COR-L47 (cell line): ENCODE measurements at places on chromosomes 2 and 18.

GRCh38 chr2:223251656-223252229 is 199.8 kb downstream of the KCNE4 start:
- no peak for DNase-seq

GRCh38 chr2:23850564-23851256 is 76.2 kb downstream of the ATAD2B start:
- DNase-seq = no peak

DNA sequence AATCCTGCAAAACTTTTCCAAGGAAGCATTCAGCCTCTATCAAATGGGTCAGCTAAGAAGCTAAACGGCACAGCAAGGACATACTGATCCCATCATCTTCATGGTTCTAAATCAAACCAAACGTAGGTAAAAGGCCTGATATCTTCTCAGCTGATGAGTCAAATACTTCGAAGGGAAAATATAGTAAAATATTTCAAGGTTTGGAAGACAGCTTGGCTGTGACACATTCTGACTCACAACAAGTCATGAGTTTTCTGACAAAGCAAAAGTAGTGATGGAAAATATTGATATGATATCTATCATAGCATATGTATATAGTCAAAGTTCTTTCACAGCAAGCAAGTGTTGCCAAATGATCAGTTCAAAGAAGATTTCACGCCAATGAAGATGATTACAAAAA is 31.5 kb downstream of the DOCK10 start:
- DNase-seq = no peak

GRCh38 chr2:147531269-147531668 is 313.6 kb upstream of the ACVR2A start:
- no peak for DNase-seq

GRCh38 chr2:240137596-240138253 is 1.6 kb upstream of the COPS9 start:
- DNase-seq = no peak

- DNase-seq = no peak
Measured at GRCh38 chr2:186558512-186559276, 31.2 kb upstream of the ITGAV start.

DNA sequence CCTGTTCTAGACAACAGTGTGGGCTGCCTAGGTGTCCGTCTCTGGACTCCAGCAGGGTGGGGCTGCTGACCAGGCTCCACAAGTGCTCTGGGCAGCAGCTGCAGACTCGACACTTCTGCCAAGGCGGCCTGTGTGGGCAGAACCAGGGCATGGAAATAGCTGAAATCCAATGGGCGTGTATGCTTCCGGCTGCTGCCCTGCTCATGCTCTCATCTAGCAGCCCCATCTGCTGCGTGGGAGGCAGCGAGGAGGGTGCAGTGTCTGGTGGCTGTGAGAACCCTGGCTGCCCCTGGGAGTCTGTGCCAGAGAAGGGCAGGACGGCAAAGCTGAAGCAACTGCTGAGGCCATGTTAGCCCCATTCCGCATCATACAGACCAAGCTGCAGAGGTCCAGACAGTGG is 174.9 kb downstream of the SOX11 start:
- no peak for DNase-seq

- DNase-seq = no peak
Measured at GRCh38 chr2:75274936-75275335, 75.6 kb upstream of the TACR1 start.

DNA sequence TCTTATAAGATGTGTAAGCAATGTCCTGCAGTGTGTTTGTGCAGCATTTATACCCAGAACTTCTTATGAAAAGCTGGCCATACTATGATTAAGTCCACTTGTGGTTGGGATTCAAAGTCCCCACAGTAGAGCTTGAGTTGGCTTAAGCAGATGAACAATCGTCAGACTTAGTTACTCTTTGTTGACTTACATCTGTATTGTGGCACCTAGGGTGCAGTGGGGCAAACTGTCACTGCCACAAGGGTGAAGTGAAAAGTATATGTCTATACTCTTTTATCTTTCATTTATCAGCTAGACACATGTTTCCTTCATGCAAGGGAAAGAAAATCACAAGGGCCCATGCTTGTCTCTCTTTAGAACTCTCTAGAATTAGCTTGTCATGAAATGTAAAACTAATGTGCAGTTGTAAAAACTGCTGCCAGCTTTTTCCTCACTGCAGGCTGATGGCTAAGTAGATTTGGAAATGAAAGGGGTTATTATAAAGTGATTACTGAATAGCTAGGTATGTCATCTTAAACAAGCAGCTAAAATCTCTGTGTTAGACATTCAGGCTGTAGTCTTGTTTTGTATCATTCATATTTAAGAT is 474.5 kb downstream of the PTPRM start:
- DNase-seq = peak; percentile 2

- DNase-seq = no peak
Measured at GRCh38 chr18:51426996-51427395, 229.5 kb upstream of the MEX3C start.

GRCh38 chr18:58532298-58532697 is 96.6 kb downstream of the ALPK2 start:
- no peak for DNase-seq

DNA sequence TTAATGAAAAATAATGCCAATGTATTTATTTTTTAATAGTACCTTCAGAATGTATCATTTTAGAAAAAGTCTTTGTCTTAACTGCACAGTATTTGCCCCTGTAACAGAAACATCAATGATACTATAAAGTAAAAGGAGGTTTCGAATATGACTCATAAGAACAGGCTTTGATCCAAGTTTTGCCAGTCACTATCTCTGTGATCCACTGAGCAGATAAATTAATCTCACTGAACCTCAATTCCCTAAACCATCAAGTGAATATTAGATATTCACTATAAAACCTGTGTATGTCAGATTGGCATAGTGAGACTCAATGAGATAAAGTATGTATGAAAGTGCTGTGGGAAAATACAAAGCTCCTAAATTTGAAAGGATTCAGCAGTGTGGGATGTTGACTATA is 292.1 kb downstream of the EXOC6B start:
- no peak for DNase-seq

DNA sequence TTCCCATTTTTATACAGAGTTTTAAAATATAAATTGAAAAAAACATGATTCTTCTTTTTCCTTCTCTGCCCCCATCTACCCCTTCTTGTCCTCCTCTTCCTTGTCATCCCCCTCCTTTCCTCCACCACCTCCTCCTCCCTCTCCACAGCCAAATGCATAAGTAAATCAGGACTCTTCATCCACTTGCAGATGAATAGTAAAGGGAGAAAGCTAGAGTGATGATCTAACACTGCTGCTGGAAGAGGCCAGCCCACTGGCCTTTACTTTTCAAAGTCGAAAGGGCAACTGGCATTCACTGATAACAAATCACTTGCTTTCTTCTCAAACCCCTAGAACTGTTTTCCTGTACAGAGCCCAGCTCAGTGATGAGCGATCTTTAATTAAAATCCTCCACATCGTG is 205.8 kb downstream of the PDE1A start:
- DNase-seq = no peak

DNA sequence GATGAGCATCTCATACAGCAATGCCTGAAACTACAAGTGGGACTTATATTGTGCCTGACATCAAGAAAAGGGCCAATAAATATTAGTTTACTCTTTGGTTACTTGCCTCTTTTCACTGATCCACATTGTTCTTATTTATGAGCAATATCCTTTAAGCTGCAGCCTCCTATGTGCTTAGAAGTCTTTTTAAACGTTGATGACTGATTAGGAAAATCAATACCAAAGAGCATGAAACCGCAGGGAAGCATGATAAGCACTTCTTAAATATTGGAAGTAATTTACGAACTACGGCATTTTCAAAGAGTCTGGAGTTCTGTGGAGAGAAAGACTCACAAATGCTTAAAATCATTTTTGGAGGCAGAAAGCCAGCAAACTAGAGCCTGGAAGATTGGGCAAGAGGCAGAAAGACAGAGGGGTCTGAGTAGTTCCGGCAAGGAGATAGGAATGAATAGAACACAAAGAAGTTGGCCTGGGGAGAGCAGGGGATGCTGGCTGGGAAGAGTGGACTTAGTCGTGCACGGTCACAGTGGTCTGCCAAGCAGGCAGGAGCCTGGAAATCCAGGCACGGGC is 122.6 kb upstream of the NOSTRIN start:
- no peak for DNase-seq

GRCh38 chr2:29130295-29130694 is 15.1 kb downstream of the CLIP4 start:
- DNase-seq = no peak

GRCh38 chr2:1995987-1996386 is 251.7 kb upstream of the PXDN start:
- DNase-seq = no peak

- DNase-seq = no peak
Measured at GRCh38 chr2:54062401-54062800, 53.0 kb upstream of the ACYP2 start.

DNA sequence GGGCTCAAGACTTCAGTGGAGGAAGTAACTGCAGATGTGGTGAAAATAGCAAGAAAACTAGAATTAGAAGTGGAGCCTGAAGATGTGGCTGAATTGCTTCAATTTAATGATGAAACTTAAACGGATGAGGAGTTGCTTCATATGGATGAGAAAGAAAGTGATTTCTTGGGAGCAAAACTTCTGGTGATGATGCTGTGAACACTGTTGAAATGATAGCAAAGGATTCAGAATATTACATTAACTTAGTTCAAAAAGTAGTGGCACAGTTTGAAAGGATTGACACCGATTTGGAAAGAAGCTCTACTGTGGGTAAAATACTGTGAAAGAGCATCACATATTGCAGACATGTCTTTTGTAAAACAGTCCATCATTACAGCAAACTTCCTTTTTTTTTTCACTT is 638.0 kb downstream of the NYAP2 start:
- DNase-seq = no peak

DNA sequence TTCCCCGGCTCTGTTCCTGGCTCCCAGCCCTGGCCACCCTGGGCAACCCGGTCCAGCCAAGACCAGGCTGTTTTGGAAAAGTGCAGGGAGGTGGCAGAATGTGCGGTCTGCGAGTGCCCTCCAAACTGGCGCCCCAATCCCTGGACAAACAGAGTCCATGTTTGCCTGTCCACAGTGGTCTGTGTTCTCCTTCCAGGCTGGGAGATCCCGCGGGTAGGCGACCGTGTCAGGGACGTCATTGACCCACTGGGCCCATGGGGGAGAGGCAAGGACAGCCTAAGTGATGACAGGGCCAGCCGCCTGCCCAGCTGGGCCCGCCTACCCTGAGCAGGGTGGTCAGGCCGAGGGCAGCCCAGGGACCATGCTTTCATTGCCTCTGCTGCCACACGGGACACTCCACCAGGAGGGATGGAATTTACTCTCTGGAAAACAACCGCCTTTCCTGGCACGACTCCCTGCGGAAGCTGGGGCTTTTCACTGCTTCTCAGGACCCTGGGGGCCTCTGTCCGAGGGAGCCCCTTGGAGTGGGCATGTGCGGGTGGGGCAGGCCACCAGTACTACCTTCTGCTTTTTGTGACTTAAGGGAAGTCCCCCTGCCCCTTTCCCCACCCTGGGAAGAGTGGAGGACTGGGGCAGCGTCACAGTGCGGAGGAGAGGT is 20.1 kb downstream of the CYP26B1 start:
- no peak for DNase-seq

GRCh38 chr2:189876271-189876670 is 92.0 kb downstream of the PMS1 start:
- DNase-seq = no peak

DNA sequence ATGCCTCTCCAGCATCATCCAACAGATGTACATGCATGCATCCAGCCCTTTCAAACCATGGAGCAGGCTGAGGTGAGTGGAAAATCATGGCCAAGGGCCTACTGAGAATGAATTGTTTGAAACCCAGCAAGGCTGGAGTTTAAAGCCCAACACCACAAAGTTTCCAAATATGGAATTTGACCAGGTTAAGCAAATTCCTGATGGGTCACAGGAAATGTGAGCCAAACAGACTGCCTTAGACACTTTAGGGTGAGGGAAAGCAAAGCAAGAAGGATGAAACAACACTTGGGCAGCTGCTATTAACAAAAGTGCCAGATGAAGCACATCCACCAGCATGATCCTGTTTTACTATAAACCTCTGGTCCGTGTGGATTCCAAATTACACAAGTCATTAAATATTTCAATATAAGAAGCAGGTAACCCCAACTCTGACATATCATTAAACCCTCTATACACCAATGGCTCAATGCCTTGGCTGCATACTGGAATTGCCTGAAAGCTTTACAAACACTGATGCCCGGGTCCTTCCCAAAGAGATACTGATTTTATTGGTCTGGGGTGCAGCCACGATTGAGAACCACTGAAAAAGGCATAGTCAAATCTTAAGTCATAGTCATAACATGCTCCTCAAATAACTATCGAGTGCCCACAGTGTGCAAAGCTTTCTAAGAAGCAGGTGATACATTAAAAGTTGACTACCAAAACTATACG is 9.1 kb downstream of the KLF7 start:
- no peak for DNase-seq

DNA sequence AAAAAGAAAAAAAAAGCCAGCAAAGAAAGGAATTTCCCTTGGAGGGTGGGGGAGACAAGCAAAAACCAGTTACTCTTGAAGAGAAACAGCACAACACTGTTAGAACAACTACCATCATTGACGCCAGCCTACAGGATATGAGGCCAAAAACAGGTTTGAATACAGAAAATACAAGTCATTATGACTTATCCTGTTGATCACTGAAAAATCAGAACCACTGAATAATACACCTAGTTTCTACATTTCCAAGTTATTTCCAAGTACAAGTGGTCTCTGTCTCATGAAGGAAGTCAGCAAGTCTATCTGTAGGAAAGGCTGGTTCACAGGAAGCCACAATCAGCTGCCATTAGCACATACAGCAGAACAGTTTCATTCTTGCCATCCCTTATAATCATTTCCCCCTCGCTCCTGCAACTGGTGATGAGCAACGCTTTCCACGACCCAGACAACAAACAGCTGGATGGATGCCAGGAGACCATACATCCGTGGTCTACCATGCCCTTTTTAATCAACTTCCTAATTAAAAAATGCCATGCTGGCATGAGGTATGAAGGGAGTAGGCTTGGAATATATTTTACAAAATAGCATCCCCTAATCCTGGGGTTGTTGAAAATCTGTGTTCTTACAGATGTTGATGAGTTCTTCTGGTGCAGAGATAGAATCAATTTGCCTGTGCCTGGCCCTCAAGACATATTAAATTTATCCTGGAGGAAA is 10.4 kb downstream of the MYT1L start:
- DNase-seq = peak; percentile 88

- DNase-seq = no peak
Measured at GRCh38 chr18:48986851-48987761, 36.3 kb upstream of the SMAD7 start.

- DNase-seq = no peak
Measured at GRCh38 chr18:61742565-61743429, 150.0 kb downstream of the RNF152 start.

DNA sequence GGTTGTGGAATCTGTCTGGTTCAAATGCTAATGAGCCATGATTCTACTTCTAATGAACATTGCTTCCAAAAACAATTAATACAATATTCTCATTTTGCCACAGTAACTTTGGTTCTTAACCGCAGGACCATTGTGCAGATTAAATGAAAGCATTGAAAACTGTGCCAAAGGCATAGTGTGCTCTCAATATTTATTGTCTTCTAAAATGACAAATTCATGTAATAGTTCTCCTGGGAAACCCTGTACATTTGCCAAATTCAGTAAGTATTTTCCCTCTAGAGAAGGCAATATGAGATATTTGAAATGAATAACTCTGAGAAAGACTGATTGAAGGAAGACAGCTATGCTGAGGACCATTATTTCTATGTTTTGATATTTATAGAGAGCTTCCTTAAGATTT is 246.3 kb downstream of the CCDC102B start:
- no peak for DNase-seq

GRCh38 chr2:124258140-124258880 is 233.2 kb downstream of the CNTNAP5 start:
- DNase-seq = no peak
